ENCODE measurements at places on chromosomes 6 and 20.
A peak's percentile ranks its signal among the peaks of the same experiment; 100 is the strongest.

GRCh38 chr6:37273690-37274089 is 15.7 kb upstream of the TMEM217 start:
- DNase-seq = no peak

DNA sequence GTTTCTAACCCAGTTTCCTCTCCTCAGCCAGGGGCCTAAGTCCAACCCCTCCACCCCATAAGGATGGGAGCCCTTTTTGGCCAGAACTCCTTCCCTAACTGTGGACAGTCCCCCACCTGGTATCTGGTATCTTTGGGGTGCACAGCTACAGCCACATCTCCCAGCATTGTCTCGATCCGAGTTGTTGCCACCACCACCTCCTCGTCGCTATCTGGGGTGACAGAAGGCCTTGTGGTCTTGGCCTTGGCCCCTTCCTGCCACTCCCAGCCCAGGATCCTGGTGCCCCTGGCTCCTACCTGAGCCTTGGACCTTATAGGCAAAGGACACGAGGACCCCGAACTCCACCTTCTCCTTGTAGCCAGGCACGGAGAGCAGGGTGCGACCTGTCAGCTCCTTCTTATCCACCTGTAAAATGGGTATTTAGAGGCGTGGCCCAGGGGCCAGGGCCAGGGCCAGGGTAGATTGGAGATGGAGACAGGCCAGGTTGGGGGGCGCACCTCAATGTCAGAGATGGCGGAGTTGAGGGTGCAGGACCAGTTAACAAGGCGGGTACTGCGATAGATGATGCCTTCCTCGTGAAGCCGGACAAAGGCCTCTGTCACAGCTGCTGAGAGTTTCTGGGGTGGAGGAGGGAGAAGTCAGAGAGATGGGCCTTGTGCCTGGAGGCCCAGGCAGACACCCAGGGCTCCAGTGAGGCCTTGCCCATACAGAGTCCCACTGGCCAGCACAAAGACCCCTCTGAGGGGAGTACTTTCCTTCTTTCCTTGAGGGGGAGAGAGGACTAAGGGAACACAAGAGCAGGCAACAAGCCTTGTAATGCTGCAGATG is 7.2 kb upstream of the VWA7 start:
- no peak for DNase-seq

DNA sequence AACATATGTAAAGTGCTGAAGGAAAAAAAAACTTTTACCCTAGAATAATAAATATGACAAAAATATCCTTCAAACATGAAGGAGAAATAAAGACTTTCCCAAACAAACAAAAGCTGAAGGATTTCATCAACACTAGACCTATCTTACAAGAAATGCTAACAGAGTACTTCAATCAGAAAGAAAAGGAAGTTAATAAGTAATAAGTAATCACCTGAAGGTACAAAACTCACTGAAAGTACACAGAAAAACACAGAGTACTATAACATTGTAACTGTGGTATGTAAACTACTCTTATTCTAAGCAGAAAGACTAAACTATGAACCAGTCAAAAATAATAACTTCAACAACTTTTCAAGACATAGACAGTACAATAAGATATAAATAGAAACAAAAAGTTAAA is 61.4 kb upstream of the MTRF1L start:
- DNase-seq = no peak

- DNase-seq = no peak
Observed at GRCh38 chr6:155162682-155163081, 101.1 kb upstream of the CLDN20 start.

- no peak for DNase-seq
Observed at GRCh38 chr6:125558241-125558843, 191.1 kb upstream of the HEY2 start.

- DNase-seq = no peak
Observed at GRCh38 chr6:152950240-152950639, 32.6 kb downstream of the FBXO5 start.

DNA sequence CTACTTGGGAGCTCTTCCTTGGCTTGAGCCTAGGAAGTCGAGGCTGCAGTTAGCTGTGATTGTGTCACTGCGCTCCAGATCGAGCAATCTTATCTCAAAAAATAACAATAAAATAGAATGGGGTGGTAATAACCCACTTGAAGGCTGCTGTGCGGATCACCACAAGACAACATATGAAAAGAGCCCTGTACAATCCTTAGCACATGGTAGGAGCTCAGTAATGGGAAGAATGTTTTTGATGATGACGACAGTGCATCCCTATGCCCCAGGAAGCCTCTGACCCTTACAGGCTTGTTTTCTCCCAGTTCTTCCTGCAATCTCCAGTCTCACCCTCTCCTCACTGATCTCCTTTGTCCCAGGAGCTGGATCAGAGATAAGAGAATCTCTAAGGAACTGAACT is 15.5 kb downstream of the SCUBE3 start:
- no peak for DNase-seq

- DNase-seq = no peak
Observed at GRCh38 chr6:107542192-107542668, 52.3 kb downstream of the SOBP start.

DNA sequence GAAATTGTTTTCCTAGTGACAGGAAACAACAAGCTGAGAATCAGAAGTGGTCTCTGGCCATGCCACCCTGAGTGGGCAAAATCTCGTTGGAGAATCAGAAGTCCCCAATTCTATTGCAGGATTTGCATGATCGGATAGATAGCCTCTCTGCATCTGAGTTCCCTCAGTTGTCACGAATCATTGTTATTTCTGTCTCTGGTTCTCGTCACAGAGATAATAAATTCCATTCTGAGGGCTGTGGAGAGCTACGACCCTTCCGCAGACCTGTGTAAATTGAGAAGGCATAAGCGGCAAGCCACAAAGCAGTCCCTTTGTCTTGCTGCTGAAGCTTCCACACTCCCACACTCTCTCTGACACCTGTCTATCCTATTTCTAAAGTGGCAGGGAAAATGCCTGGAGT is 102.4 kb upstream of the CNR1 start:
- DNase-seq = no peak

DNA sequence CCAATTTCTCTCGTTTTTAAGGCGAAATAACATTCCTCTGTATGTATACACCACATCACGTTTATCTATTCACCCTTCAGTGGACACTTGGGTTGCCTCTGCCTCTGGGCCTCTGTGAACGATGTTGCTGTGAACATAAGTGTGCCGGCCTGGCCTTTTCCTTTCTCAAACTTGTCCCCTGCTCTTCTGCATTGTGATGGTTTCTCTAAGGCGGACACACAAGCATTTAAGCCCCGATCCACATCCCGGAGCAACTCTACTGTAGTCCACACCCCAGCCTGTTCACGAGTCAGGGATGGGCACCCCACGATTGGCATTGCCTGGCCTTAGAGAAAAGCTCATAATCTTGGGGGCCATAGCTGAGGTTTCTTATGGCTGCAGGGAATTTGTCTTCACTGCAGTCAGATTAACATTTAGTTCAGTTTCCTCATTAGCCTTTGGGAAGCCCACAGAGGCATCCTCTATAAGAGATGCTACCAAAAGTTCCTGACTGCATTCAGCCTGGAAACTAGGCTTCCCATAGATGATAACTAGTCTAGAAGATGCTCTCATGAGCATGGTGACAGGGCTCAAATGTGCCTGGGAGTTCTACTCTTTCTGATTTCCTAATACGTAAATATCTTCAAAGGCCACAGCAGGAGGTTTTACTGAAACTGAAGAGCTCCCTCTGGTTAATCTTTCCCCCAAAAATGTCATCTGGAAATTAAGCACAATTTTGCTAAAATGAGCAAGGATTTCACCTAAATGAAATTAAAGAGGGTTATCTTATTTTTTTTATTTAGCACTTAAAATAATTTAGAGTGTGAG is 762 bp downstream of the ZC3H12D start:
- no peak for DNase-seq

- peak; percentile 72 for DNase-seq
Observed at GRCh38 chr20:63854069-63854765, 7.1 kb upstream of the ABHD16B start.

GRCh38 chr6:170179616-170180324 is 111.1 kb downstream of the DLL1 start:
- no peak for DNase-seq

- no peak for DNase-seq
Observed at GRCh38 chr6:91433660-91434534, 847.0 kb upstream of the MAP3K7 start.

DNA sequence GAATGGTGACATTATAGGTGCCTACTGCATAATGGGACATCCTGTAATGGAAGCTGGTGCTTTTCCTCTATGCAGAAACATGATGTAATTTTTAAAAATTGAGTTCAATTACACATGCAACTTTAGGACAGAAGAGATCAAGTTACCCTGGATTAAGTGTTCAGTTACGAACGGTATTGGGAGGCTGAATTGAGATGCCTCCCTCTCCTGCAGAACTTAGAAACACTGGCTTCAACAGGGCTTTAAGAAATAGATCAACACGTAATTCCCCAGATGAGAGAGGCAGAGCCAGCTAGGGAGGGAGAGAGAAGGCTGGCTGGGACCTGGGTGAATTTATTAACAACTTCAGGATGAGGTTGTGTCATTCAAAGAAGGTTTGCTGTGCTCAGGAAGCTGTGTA is 232.8 kb downstream of the CDH26 start:
- no peak for DNase-seq

DNA sequence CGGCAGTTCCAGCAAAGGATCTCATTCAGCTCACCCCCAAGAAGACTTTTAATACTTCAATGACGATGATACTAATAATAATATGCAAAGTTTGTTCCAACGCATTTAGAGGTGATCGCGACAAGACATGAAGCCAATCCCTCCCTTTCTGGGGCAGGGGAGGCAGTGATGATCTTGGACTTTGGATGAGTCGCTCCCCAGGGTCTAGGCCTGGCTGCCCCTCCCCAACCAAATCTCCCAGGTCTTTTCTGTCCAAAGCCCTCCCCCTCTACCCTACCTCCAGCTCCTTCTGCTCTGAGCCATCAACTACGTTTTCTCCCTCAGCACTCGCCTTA is 33.9 kb downstream of the HLA-A start:
- DNase-seq = no peak

- DNase-seq = no peak
Observed at GRCh38 chr6:21942897-21943296, 349.3 kb downstream of the SOX4 start.

DNA sequence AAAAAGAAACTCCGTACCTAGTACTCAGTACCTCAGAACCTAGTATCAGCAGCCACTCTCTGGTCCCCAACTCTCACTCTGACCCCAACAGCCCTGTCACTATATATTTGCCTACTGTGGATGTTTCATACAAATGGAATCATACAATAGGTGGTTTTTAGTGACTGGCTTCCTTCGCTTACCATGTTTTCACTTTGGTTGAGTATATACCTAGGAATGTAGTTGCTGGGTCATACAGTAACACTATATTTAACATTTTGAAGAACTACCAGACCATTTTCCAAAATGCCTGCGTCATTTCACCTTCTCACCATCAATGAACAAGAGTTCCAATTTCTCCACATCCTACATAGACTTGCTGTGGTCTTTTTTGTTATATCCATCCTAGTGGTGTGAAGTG is 283.2 kb downstream of the GMDS start:
- DNase-seq = no peak

DNA sequence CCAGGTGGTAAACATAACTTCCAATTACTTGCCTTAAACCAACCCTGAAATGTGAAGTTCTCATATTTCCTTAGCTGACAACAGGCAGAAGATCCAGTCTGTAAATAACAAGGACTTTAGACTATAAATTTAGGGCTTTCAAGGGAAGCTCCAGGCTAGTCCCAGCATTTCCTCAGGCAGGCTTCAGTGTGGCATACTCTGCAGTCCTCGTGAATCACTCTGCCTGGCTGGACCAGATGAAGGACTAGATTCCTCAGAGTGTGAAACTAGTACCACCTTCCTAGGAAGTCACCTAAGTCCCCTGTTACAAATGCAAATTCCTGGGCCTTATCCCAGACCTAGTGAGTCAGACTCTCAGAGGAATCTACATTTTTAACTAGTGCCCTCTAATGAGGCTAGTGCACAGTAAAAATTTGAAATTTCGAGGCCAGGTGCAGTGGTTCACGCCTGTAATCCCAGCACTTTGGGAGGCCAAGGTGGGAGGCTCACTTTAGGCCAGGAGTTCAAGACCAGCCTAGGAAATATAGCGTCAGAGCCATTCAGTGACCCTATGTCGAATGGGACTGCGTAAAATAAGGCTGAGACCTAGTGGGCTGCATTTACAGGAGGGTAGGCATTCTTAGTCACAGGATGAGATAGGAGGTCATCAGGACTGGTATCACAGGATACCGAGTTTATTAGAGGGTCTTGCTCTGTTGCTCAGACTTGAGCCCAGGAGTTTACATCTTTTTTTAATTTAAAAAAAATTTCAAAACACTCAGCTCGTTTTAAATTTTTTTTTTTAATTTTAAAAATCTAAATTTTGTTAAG is 279.6 kb upstream of the JARID2 start:
- DNase-seq = no peak

GRCh38 chr20:35912881-35913280 is 41.4 kb downstream of the SCAND1 start:
- DNase-seq = no peak

- DNase-seq = no peak
Observed at GRCh38 chr20:7696311-7696710, 243.9 kb downstream of the HAO1 start.

DNA sequence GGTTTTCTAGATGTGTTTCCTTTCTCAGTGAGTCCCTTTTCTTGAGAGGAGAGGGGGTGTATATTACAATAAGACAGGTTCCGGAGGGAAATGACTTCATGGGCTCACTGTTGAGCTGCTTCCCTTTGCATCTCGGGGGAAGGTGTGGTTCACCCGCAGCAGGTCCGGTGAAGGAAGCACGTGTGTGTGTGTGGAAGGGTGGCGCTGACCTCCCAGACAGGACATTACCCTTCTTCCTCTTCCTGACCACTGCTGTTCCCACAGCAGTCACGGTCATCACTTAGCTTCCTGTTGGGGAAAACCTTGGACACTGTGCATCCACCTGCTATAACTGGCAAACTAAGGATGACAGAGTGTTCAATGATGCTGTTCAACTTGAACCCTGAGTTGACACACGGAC is 83.6 kb downstream of the PLEKHG1 start:
- peak; percentile 14 for DNase-seq

DNA sequence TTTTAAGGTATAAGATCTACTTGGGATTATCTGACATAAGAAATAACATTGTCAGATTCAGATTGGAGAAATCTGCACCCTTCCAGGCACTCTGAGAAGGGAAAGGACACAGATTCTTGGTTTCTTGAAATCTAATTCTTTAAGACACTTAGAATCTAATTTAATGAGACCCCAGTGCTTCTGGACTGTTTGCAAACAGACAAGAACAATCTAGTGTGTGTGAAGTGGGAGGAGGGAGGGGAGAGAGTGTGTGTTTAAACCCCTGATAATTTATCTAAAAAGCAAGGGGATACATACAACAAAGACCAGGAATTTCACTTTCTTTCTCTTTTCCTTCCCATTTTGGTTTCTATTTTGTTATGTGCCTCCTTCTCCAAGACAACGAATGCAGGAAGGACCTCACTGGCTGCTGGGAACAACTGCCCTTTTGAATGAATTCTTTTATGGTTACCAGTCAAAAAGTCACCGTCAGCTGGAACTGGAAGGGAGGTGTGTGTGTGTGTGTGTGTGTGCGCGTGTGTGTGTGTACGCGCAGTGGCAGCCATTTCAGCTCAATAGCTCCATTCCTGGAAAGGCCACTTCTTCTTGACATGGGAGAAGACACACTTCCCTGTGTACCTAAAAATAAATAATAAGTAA is 129.4 kb downstream of the BCAS1 start:
- peak; percentile 71 for DNase-seq

- peak; percentile 23 for DNase-seq
Observed at GRCh38 chr20:19735446-19735845, 22.6 kb upstream of the RIN2 start.

Data from GM12865 (cell line).